Mucosa of gallbladder (tissue), 1 donor: ENCODE measurements at places on chromosomes 3 and 15. TPM values are rescaled to one million over a fixed set of nuclear protein-coding genes. Genes with fewer than 3 reads are reported as not detected.

The MDFIC2 gene
- not detected for total RNA-seq

The HYAL1 gene
- 82.4 TPM for total RNA-seq

The VGLL3 gene
- 39.2 TPM for total RNA-seq

The CIAO2A gene
- 47.1 TPM for total RNA-seq

The EXD1 gene
- total RNA-seq: 0.12 TPM

The GP9 gene
- not detected for total RNA-seq

DNA sequence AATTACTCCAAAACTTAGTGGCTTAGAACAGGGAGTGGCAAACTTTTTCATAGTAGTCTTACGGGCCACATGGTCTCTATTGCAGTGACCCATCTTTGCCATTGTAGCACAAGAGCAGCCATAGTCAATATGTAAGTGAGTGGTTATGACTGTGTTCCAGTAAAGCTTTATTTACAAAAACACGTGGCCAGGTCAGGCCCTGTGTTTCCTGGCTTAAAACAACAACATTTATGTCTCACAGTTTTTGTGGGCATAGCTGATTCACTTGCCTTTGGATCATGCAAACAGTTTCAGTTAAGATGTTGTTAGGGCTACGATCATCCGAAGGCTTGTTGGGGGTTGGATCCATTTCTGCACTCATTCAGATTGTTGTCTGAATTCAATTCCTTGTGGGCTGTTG lies 103.8 kb downstream of the CHCHD6 start:
- DNase-seq: no peak

GRCh38 chr3:177483182-177483967 lies 286.1 kb upstream of the TBL1XR1 start:
- no peak for DNase-seq

DNA sequence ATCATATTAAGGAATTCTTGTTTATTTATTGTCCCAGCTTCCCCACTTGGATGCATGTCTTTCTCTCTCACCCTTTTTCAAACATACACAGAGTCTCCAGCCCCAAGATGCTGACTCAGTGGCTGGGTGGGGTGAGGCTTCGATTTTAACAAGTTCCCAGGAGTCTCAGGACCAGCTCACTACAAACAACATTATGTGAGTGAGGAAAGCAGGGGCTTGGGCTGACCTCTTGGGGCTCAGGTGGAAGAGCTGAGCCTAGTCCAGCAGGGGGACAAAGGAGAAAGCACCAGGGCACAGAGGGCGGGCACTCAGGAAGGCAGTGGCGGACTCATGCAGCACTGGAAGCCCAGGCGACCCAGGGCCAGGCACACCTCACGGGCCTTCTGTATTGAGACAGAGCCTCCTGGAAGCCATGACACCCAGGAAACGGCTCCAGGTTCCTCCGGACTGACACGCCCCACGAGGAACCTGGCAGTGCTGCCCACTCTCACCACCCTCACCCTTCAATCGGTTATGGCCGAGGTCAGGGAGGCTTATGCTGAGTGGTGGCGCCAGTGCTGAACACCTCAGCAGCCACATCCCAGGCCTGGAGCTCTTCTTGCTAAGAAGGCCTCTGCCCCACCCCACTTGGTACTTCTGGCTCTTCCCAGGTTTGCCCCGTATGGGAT lies 97.4 kb downstream of the LRIG1 start:
- DNase-seq: no peak

- DNase-seq: peak; percentile 9
These were observed 66.9 kb downstream of the KLF13 start for GRCh38 chr15:31393444-31394091.

DNA sequence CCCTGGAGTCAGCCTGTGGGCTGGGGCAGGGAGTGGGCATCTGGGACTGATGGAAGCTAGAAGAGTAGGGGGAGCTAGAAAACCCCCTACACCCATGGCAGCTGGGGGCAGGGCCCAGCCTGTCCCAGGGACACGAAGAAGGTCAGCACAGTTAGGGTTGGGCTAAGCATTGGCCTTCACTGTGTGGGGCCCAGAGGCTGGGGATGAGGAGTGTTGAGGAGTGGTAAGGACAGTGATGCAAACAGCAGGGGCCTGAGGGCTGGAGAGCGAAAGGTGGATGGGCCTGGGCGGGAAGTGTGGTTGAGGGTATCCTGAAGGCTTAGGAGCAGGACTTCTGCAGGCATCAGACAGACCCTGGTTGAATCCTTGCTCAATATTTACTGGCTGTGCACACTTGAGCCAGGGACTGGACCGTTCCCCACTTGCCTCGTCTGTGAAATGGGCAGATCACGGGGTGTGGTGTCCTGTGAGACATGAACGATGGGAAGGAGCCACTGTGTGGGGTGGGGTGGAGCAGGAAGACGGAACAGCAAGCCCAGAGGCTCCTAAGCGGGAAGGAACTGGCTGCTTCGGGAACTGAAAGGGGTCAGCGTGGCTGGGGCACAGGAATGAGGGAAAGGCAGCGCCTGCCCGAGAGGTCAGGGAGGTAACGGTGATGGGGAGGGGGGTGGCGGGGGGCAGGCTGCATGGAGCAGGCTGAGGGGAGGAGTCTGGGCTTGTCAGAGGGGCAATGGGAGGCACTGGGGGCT lies 7.3 kb downstream of the PRKCD start:
- no peak for DNase-seq

DNA sequence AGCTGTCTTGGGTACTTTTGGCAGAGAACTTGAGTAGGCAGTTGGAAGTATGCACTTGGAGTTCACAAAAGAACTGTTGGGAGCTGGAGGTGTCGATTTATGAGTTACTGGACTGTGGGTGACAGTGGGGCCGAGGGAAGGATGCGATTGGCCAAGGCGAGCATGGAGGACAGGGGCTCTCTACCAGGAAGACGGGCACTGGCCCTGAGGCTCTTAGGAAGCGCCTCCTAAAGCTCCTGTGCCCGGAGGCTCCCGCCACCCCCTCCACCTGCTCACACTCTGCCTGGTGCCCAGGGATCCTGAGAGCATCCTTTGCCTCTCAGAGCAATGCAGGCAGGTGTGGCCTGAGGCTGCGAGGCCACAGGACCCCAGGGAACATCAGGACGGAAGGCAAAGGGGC lies 69.0 kb downstream of the CRTC3 start:
- no peak for DNase-seq

DNA sequence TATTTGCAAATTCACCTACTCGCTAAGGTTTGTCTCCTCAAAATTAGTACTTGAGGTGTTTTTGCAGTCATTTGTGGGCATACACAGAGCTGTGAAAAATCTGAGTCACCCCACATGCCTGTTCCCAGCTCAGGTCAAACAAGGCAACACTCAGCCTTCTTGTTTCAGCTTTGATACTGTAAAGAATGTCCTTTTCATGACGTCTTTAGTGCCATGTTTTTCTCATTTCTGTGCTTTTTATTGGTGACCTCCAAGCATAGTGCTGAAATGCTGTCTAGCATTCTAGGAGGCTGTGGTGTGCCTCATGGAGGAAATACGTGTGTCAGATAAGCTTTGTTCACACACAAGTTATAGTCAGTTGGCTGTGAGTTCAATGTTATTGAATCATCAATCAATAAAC lies 8.8 kb downstream of the CAPN3 start:
- DNase-seq: no peak

- no peak for DNase-seq
These were observed 32.0 kb downstream of the PIK3CA start for GRCh38 chr3:179179979-179180759.

DNA sequence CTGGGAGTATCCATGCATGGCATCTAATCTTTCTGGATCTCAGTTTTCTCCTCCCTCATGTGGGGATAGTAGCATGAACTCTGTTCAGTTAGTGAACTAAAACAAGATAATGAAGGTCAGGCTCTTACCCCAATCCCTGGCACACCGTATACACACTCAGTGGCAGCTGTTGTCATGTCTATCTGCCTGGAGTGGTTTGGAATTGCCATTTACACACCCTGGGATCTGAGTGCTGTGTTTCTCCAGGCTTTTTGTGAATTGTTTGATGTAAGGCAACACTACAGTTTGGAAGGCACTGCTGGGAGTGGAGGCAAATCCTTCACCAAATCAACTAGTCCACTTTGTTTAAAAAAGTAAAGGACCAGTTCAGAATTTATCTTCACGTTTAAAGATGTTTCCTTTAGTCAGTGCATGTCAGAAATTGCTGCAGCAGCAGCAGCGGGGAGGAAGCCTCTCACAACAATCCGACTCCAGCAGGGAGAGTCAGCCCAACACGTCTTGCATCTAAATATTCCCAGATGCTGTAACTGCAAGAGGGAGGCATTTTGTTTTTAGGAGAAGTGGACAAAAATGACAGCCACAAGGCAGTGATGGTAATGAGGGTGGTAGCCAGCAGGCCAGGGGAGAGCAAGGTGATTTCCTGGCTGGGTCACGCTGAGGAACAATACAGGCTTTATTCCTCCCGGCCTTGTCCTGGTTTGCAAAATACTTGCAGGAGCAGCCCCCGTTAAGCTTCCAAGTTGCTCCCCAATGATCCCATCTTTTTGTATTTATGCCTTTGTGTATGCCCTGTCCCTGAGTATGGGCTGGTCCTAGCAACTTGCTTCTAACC lies 128.5 kb upstream of the LRIG1 start:
- no peak for DNase-seq

DNA sequence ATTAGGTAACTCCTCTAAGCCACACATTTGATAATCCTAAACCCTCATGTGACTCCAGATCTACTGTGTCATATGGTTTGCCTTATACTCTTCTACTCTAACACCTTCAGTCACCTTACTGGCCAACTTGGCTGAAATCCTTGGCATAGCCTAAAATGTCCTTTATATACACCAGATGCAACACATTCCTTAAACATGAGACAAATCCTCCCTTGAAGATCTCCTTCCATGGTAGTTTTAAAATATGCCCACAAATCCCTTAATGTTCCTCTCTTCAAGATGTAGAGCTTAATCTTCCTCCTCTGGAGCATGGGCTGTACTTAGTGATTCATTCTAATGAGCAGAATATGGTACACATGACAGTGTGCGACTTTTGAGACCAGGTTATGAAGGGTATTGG lies 238.9 kb downstream of the SUCLG2 start:
- DNase-seq: no peak

- peak; percentile 14 for DNase-seq
These were observed 2.1 kb downstream of the ATP11B start for GRCh38 chr3:182795389-182795782.

- peak; percentile 61 for DNase-seq
These were observed 34.8 kb downstream of the EIF4E3 start for GRCh38 chr3:71690341-71690841.

- DNase-seq: no peak
These were observed 15.7 kb downstream of the SCAANT1 start for GRCh38 chr3:63896332-63897030.

DNA sequence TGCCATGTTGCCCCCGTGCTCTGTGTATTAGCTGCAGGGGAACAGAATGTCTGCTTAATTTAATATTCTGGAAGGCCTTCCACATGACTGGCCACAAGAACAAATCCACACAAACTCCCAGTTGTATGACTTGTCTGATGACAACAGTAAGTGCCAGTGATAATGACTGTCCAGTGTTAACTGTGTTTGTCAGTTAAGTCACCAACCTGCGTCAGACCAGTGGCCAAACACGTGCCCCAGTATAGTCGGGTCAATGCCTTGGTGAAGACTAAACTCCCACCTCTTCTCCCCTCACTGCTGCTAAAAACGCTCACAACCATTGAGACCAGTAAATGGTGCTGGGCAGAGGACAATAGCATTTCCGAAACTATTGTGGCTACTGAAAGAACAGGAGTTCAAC lies 9.8 kb upstream of the ATP13A5 start:
- DNase-seq: no peak

DNA sequence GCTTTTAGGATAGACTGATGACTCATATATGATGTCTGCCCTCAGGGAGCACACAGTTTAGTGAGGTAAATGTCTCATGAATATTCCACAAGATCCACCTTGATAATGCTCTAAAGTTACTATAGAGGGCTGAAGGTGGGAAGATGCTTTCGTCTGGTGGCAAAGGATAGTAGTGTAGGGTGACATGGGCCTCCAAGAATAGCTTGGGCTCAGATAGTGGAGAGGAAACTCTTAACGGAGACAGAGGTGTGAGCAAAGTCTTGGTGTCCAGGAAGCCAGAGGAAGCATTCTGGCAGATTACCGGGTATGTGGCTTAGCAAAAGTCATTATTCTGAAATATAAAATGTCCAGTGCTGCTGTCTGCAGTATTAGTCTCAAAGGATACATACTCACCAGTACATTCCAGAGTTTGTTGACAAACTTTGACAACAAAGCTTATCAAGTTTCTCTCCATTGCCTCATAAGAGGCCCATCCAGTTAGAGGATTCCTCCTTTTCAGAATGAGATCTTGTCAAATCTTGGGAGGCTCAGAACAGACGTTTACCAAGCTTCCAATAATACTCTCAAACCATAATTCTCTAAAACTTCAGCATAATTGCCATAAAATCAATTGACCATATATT lies 316.7 kb downstream of the LPP start:
- no peak for DNase-seq

GRCh38 chr3:122903171-122903570 lies 108.3 kb downstream of the SLC49A4 start:
- DNase-seq: no peak
